GM04504 (cell line): ENCODE measurements at places on chromosomes 12 and 14.
A peak's percentile ranks its signal among the peaks of the same experiment; 100 is the strongest.

DNA sequence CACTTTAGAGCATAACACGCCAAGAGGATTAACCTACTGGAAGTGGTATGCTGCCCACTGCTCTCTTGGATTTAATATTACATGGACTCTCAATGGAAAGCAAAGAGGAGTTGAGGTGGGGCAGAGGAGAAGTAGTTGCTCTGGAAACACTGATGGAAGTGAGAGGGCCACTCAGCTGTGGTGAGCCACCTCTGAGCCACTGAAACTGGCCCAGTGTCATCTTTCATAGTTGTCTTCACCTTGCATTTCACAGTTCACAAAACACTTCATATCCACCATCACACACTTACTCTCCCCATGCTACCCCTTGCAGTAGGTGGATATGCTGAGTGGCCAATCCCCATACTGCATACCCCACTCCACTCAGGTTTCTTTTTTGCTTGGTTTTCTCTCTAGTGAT, 12.2 kb upstream of the PCED1B start:
- DNase-seq = no peak

- no peak for DNase-seq
These were observed 2.6 kb downstream of the PCK2 start for GRCh38 chr14:24096545-24097181.

DNA sequence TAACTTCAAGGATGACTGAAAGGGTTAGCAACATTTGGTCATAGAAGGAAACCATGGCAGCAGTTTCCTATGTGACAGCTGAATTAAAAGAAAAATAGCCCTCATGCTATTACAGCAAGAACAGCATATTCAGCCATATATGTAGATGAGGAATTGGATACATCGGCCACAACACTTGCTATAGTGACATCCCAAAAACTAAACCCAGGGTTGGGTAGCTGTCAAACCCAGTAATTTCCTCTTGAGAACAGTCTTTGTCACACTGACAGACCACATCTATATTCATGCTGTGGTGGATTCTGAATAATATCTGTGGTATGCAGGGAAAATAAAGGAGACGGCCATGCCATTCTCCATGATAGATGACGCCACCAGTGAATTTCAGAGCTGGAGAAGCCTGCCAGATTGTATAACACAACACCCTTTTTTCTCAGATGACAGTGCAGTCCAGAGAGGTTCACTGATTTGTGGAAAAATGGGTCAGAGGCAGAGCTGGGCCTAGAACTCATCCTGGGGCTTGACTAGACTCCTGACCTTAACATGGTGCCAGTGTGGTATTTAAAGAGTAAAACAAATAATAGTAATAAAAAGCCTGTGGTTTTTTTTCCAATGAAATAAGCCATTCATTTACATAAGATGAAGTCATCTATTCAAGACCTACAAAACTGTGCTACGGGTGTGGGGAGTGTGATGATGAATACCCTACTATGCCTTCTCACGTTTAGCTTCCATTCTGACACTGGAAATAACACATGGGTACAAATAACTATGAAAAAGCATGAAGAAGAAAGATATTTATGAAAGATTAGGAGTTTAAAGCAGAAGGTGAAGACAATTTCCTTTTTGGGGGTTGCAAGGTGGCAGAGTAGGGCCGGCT, 32.3 kb downstream of the EFCAB11 start:
- peak; percentile 80 for DNase-seq

- DNase-seq = no peak
These were observed 30.9 kb upstream of the CAPRIN2 start for GRCh38 chr12:30785630-30786029.

DNA sequence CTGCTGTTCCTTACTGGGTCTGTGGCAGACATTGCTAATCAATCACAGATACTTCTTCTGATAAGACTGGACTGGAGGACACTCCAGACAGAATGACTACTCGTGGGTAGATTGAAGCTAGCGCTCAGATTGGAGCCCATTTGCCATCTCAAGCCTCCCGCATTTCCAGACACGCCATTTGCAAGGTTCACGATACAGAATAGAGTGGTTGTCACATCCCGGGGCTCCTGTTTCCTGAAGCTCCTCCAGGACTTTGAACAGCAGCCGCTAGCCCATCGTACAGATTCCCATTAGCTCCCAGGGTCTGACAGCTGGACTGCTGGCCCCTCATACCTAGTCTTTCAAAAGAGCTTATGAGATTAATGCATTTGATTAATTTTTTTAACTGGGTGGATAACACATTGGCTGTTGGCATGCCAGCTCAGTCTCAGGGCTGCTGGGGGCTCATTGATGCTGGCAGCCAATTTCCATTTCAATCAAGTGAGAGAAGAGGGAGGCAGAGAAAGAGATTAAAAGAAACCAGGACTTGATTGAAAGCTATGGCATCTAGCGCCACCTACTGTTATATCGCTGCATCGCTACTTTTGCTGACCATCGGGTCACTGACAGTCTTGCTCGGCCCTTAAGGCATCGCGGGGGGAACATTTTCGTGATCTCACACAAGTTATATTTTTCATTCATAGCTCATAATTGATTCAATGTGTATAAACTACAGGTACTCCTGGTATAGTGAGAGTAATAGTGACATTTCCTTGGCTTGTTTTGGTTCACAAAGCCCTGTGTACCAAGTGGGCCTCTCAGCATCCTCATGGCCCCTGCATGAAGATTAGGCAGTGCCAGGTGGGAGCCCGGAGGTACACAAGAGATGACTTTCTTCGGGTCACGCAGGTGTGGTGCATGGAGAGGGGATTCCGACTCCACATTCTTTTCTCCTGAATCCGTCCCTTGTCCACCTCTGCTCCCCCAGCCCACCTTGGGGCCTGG, 78.6 kb downstream of the CCDC60 start:
- DNase-seq = peak; percentile 25

DNA sequence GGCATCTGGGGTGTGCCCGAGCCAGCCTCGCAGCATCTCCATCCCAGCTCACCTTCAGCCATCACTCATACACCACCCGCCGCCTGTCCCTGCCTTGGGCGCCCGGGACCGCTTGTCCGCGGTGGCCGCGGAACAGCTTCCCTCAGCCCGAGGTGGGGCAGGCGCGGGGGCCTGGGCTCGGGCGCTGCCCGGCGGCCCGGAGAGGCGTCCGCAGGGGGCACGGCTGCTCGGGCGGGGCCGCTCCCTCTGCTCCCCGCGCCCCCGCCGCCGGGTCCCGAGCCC, 430 bp downstream of the SLC41A2 start:
- DNase-seq = no peak

DNA sequence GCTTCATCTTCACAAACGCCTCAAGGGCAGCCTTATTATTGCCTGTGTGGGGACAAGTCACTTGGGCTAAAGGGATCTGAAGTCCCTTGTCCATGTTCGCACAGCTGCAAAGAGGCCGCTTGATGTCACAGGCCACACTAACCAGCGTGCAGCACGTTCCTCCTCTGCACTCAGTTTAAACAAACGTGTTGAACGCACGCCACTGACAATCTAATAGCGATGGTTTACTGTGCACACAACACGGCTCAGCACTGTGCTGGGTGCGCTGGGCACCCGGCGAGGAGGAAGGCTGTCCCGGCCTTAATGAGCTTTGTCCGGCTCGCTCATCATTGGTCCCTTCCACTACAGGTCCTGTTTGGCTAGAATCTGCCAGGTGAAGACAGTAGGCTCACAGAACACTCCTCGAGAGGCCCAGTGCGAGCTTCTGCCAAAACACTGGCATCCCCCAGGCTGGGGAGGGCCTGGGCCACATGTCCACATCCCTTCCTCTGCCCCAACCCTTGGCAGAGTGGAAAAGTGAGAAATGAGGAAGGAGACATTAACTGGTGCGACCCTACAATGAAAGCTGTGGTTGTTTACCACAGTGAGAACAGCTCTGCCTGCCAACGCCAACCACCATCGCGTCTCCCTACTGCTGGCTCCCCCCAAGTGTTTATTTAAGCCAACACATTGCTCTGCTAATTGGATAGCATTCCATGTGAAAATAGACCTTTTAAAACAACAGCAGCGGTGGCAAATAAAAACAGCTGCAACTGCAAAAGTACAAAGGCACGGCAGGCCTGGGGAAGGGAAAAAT, 113.2 kb downstream of the RBM19 start:
- no peak for DNase-seq

- DNase-seq = no peak
These were observed at the start of gene TPH2 for GRCh38 chr12:71938728-71939385. Gene TPH2 (plus strand): TSS chr12:71938845. CDS start chr12:71938987, 142 bp downstream.

GRCh38 chr14:42563313-42563712, 956.6 kb downstream of the LRFN5 start:
- DNase-seq = no peak

GRCh38 chr12:53096089-53096741, 1.3 kb upstream of the IGFBP6 start:
- peak; percentile 84 for DNase-seq

GRCh38 chr12:103799857-103800771, 40.9 kb downstream of the NT5DC3 start:
- DNase-seq = peak; percentile 28

GRCh38 chr12:6352193-6353173, 10.6 kb upstream of the TNFRSF1A start:
- DNase-seq = no peak

DNA sequence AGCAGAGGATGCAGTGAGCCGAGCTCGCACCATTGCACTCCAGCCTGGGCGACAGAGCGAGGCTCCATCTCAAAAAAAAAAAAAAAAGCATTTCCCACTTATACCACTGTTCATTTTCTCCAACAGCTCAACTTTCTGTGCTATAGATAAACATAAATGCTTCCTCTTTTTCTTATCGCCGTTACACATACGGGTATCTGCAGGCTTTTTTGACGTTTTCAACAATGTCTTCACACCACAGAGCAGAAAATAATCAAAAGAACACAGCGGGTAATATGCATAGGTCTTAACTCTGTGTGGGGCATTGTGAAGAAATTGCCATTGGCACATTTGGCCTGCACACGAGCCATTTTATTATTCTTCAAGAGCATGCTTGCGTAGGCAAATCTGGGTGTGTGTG, 86.4 kb downstream of the CAPZA3 start:
- DNase-seq = no peak

DNA sequence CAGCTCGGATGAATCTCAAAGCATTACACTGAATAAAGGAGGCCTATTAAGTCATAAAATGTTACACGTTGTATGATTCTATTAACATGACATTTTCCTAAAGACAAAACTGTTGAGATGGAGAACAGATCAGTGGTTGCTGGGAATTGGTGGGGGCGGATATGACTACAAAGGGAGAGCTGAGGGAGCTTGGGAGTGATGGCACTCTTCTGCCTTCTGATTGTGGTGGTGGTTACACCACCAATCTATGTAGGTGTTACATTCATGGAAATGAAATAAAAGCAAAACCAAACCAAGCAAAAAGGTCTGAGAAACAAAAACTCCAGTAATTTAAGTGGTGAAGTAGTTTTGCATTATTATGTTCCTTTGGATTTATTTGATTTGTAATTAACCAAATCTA, 16.4 kb upstream of the EVL start:
- DNase-seq = no peak

DNA sequence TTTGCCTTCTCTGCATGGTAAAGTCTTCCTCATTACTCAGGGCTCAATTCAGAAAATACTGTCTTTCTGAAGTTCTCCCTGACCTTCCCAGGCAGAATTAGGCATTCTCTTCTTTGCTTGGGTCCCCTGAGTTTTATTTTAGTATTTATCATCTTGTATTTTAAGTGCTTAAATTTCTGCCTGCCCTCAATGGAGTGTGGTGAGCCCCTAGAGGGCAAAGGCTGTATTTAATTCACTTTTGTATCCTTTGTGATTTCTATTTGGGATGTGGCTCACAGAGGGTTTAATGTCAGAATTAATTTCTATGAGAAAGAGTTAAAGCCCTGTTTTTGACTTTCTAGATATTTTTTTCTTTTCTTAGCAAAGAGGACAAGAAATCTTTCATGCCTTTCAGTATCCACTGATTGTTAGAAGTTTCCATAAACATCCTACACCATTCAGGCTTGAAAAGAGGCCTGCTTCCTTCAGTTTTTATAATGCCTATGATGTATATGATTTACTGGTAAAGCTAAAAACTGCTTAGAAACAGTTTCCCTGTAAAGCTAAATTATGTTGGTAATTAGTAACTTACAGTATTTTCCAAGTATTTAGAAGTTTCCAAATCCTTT, 55.6 kb upstream of the PTPRB start:
- peak; percentile 3 for DNase-seq

- no peak for DNase-seq
These were observed 4.2 kb downstream of the PRICKLE1 start for GRCh38 chr12:42585154-42585840.

DNA sequence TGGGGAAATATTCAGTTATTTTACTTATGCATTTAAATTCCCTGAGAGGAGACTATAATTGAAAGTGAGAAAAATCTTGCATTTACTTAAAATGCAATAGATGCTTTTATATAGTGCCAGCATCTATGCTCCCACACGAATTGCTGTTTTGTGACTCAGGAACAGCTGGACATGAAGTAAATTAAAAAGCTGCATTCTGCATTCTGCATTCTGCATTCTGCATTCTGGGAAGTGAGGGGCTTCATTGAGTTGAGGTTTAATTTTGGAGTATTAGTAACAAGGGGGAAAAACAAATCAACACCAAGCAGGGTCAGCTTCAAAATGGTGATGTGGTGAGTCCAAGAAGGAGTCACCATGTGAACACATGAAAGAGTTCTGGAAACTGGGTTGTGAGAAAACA, 101.2 kb downstream of the C12orf50 start:
- no peak for DNase-seq
